Activated gamma-delta T cell (primary cell): ENCODE measurements at places on chromosomes 4 and X.

DNA sequence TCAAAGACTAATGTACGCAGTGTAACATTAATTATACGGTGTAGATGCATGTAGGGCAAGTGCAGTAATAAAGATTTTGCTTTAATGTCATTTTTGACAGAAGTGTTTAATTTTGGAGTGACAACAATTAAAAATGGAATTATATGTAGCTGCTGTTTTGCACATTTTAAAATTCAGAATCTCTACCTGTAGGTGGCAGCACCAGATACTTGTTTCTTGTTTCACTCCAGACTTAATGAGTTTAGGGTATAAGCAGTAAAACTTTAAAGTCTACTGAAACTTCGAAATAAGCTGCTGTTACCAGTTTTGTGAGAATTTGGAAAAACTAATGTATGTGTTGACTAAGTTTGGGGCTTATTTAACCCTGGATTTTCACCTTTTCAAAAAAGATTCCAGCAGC, 144.9 kb downstream of the POLA1 start:
- no peak for DNase-seq

GRCh38 chr4:172850838-172851237, 317.8 kb upstream of the GALNT7 start:
- DNase-seq, result no peak

DNA sequence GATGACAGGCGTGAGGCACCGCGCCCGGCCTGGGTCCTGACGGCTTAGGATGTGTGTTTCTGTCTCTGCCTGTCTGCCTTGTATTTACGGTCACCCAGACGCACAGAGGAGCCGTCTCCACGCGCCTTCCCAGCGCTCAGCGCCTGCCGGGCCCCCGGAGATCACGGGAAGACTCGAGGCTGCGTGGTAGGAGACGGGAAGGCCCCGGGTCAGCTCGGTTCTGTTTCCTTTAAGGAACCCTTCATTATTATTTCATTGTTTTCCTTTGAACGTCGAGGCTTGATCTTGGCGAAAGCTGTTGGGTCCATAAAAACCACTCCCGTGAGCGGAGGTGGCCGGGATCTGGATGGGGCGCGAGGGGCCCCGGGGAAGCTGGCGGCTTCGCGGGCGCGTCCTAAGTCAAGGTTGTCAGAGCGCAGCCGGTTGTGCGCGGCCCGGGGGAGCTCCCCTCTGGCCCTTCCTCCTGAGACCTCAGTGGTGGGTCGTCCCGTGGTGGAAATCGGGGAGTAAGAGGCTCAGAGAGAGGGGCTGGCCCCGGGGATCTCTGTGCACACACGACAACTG, 1.3 kb downstream of the SHOX start:
- no peak for DNase-seq

DNA sequence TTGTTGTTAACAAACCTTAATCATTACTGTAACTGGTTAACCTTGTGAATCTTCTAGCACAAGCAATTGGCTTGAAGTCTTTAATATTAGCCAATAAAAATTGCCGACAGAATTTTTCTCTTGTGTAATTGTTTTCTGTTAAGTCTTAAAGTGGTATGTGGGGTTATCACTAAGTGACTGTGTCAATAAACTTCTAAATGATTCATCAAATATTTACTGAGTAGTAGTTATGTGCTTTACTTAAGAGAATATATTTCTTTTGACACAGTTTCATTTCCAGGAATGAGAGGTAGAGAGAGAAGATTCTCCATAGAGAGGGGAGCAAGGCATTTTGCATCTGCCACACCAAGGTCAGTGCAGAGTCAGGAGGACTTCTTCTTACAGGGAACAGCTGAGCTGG, 2361.6 kb upstream of the AGA start:
- DNase-seq, result no peak

- no peak for DNase-seq
Measured at GRCh38 chrX:140815868-140816267, 106.3 kb downstream of the LINC00632 start.

DNA sequence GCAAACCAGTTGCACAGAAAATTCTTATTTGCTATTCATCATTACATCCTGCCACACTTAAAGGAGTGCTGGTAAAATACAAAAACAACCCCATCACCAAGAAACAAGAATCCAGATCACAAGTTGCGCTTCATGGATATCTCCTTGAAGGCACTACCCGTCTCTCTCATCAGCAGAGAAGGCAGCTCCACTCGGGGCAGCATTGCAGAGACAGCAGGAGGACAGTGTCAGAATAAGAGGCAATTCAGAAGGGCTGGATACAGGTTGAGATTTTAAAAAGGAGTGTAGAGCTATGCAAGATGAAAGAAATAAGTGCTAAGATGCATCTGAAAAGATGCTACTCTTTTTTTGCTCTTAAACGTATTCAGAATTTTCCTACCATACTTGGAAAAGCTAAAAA, 71.4 kb downstream of the LDB2 start:
- DNase-seq, result no peak
